CD4-positive, alpha-beta T cell treated with Interleukin-17A for 1 hour (primary cell): ENCODE measurements at places on chromosomes 2 and 18.

- no peak for DNase-seq
These were observed 32.9 kb downstream of the EPAS1 start for GRCh38 chr2:46329803-46330775.

DNA sequence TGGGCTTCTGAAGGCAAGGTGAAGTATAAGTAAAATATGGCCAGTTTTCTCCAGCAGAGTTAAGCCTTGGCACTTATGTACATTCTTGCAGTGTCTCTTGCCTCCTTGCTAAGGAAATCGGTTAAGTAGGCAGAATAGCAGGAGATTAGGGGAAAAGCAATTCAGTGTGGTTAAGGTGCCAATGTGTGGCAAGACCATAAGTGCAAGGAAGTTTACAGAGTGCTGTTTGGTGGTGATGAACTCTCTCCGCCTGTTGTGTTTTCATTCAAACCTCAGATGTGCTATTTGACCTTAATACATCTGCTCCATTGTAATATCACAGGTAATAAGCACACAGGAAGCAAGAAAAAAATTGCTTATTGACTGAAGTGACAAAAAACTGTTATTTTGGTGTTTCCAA is 156.1 kb downstream of the MGAT5 start:
- DNase-seq, result peak; percentile 8

- no peak for DNase-seq
These were observed 458.8 kb upstream of the NRXN1 start for GRCh38 chr2:51490576-51491234.

GRCh38 chr2:75828826-75829225 is 118.1 kb upstream of the GCFC2 start:
- no peak for DNase-seq

DNA sequence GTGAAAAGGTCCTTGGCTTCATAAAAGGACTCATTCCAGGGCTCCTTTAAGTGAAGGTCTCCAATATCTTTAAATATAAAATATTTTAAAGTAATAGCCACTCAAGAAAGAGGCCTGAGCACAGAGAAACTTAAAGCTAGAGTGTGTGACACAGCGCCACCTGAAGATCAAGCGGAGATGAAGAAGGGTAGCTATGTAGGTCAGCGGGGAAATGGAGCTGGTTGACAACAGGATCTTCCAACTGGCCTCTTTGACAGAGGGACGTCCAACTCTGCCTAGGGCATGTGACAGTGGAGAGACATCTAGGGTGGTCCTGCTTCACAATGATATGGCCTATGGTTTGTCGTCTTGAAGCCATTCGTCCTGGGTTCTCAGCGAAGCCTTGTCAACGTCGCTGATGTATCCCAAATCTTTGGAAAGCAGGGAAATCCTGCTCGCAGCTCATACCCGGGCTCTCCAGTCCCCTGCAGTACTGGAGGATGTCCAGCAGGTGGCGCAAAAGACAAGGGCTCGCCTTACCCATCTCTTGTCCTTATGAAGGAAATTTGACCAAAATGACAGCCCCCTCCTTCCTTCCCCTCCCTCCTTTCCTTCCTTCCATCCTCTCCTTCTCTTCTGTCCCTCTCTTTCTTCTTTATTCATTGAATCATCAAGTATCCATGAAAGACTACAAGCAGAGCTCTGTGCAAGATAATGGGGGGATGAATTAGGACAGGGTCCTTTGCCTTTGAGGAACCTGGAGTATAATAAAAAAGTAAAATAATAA is 59.6 kb downstream of the LONRF2 start:
- DNase-seq, result peak; percentile 42

DNA sequence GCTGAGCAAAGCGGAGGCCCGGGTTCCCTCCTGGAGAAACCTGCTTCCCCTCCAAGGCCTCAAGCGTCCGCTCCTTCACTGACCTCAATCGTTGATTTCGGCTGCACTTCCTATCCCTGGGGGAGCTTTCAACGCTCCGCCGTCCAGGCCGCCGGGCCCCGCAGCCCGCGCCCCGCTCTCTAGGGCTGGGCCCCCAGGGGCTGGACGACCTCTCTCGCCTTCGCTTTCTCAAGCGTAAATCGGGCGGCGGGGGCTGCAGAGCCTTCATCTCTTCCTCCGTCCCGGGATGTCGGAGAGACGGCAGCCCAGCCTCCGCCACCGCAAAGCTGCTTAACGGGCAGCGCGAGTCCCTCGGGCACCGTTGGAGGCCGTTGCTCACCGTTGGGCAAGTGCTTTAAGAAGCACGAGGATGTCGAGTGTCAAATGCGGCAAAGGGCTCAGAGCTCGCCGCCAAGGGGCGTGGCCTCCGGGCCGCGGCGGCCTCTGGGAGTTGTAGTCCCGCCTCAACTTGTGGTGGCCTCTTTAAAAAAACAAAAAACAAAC is 8.5 kb downstream of the HES6 start:
- peak; percentile 82 for DNase-seq

GRCh38 chr2:51291762-51292551 is 260.0 kb upstream of the NRXN1 start:
- no peak for DNase-seq

GRCh38 chr2:3780477-3781402 is 77.4 kb downstream of the DCDC2C start:
- peak; percentile 49 for DNase-seq

DNA sequence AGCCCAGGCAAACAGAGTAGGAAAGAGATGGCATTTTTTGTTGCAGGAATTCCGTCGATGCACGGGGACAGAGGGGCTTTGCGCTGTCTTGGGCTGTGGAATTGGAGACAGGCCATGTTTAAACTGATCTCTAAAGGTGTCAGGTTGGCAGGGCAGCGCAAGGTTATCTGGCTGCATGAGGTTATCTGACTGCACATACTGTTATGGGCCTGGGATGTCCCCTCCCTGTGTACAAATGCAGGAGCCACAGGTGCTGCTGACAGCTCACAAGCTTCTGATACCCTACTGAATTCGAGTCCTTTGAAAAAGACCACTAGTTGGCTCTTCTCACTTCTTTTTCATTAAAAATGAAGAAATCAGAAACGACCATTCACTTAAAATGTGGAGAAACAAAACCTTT is 255.4 kb downstream of the PLCL1 start:
- no peak for DNase-seq

DNA sequence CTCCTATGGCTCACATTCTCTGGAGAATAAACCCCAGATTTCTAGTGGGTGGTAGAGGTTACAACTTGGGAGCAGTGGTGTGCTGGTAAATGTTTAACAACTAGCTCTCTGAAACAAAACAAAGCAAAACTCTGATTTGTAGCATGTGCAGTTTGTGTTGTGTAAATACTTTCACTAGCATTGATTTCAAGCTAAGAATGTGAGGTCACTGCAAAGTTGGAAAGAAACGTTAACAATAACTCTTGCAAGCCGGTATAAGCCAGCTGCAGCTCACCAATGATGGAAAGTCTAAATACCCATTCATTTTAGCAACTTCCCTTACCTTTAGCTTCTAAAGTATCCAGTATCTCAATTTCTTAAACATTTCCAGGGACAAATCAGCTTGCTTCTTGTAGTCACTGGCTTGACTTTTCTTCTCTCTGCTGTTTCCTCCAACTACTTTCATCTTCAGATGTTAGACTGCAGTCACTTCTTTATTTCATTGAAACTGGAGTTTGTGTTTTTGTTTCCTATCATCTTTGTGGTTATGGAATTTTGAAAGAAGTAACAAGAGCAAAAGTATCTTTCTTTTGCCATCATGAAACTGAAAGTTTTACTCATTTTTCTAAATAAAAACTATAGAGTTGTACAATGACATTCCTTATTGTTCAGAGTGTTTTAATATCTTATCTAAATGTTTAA is 140.2 kb downstream of the PLCL1 start:
- no peak for DNase-seq

GRCh38 chr2:119739580-119740255 is 20.0 kb upstream of the PTPN4 start:
- DNase-seq, result no peak

GRCh38 chr2:218265626-218266025 is 4.3 kb downstream of the AAMP start:
- DNase-seq, result no peak

- DNase-seq, result peak; percentile 91
These were observed 28.5 kb upstream of the MCFD2 start for GRCh38 chr2:46943881-46944798.

GRCh38 chr2:66547118-66547517 is 112.2 kb downstream of the MEIS1 start:
- DNase-seq, result no peak

DNA sequence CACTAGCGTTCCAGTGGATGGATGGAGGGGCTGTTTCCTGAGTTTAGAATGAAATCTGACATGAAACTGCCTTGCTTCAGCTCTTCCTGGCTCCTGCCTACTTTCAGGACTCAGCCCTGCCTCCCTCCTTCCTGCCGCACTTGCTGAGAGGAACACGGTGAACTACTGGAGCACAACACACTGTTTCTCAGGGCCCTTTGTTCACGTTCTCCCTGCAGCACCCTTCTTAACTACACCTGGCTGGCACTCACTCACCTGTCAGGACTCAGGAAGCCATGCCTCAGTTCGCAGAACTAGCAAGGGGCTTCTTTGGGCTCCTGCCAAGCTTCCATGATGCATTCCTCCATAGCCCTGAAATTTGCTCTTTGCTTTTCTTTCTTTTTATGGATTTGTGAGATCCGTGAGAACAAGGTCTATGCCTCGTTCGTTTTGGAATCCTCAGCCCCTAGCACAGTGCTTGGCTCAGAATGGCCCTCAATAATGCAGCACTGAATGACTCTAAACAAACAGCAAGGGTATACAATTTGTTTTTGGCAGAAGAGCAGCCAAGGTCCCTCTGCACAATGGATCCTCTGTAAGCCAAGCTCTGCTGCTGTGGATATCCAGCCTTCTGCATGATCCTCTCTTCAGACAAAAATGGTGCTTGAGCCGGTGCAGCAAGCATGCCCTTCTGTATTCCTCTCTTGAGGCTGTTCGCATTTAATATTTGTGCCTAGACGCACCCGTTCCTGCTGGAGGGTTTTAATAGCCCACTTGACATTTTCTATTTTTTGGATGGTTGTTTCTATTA is 357.0 kb downstream of the TSN start:
- DNase-seq, result no peak

GRCh38 chr2:197515315-197515738 is 539 bp upstream of the MOB4 start:
- DNase-seq, result peak; percentile 64

DNA sequence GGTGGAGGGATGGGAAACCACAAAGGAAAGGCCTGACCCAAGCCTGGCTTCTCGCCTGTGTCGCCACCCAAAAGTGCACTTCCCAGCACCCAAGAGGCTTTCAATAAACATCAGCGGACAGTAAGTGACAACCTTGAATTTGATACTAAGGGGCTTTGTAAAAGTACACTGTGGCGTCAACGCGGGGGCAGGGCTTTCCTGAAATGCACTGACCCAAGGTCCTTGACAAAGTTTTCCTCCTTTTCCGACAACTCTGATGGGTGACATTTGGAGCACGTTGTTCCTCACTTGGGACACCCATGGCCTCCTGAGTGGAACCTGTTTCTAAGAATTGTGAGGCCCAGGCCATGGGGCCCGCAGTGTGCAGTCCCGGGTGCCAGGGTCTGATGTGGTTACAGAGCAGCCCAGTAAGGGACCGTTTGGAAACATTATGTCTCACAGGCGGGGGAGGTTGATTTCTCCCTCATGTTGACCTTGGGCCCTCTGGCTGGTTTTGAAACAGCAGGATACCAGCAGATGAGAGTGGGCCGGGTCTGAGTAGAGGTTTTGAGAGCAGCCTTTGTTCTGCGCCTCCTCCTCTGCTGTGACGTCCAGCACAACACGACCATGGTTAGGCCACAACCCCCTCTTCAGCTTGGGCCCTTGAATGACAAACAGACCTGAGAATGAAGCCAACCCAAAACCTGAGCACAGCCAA is 2.8 kb upstream of the ZBTB14 start:
- DNase-seq, result no peak

DNA sequence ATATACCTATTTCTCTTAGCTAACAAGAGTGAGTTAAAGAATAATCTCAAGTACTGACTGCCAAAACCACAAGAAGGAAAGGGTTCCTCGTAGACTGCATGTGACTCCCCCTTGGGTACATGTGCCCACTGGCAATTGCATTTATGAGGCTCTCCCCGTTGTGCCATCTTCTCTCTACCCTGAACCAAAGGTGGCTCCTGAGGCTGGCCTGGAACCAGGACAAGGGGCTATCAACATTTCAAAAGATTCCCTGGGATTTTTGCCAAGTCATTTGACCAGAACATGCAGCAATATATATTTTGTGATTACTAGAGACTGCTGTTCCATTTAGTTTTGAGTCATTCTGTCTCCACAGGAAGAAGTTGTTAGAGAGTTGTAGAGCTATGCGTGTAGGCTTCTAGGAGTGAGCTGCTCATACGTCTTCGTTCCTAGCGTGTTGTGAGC is 45.8 kb downstream of the LAMA3 start:
- no peak for DNase-seq

GRCh38 chr2:6626401-6627012 is 239.2 kb downstream of the CMPK2 start:
- DNase-seq, result no peak

GRCh38 chr2:60407398-60407797 is 146.1 kb downstream of the BCL11A start:
- no peak for DNase-seq

GRCh38 chr2:219429958-219430606 is 4.6 kb upstream of the SPEG start:
- DNase-seq, result no peak

DNA sequence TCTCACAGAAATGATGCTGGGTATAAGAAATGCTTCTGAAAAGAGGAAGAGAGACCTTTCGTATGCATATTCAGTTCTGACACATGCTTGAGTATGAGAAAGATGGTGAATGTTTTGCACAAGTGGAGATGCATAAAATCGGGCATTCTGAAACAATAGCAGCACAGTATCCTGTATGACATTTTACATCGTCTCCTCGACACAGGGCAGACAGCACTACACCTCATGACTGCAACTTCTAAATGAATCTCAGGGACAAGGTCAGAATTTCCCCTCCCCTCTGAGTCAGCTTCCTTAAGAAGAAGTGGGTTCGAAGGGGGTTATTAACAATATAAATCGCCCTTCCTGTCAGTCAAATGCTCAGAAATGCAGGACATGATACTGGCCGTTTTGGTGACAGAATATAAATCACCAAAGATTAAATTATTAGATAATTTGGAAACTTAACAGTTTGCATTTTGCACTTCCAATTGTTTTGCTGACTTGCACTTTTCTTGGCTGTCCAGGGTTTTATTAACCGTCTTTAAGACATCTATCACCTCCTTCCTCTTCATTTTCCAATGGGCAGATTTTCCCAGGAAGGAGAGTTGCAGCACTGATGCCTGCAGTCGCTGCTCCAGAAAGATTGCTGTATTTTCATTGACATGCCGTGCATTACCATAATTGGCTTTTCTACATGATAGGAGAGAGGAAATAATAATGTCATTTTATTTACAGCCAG is 57.2 kb downstream of the TSHZ1 start:
- no peak for DNase-seq

- no peak for DNase-seq
These were observed 182.0 kb upstream of the TRIB2 start for GRCh38 chr2:12534646-12535263.
